T follicular helper cell (primary cell): ENCODE measurements at places on chromosomes 13 and 19.

GRCh38 chr13:88183440-88183839 is 512.3 kb downstream of the SLITRK5 start:
- DNase-seq, result no peak

- no peak for DNase-seq
Measured at GRCh38 chr19:18063463-18063862, 23.3 kb downstream of the IL12RB1 start.

- no peak for DNase-seq
Measured at GRCh38 chr19:48807590-48808308, 3.1 kb downstream of the BCAT2 start.

DNA sequence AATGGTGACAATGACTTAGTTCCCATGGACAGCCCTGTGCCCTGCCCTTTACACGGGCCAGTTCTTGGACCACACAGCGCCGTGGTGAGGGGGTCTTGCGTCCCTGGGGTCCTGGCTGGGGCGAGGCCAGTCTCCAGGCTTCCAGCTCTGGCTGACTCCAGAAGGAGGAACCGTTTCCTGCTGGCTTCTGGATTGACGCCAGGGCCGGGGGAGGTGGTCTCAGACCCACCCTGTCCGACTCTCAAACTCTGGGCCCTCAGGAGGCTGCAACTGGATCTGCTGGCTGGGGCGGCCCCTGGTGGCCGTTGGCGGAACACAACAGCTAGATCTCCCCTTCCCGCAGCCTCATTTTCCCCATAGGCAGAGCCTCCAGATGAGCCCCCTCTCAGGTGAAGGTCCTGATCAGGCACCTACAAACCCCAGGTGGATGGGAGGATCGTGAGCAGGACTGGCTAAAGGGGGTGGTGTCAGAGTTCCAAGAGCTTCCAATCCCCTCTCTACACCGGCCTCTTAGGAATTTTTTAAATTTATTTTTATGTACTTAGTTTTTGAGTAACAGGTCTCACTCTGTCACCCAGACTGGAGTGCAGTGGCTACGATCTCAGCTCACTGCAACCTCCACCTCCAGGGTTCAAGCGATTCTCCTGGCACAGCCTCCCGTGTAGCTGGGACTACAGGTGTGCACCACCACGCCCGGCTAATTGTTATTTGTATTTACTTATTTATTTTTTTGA is 8.0 kb downstream of the CCDC194 start:
- peak; percentile 43 for DNase-seq

DNA sequence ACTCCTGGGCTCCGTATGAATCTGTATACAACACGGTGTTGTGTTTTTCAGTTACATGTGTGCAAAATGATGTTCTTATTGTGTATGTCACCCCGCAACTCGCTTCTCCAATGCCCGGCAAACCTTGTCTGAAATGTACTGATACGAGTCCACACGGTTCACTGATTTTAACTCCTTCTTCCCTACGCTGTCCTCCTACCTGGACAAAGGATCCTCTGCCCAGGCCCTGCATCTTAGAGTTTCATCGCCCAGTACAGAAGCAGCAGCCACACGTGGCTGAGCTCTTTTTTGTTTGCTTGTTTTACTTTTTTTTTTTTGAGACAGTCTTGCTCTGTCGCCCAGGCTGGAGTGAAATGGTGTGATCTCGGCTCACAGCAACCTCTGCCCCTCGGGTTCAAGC is 28.9 kb downstream of the ZFR2 start:
- DNase-seq, result no peak

DNA sequence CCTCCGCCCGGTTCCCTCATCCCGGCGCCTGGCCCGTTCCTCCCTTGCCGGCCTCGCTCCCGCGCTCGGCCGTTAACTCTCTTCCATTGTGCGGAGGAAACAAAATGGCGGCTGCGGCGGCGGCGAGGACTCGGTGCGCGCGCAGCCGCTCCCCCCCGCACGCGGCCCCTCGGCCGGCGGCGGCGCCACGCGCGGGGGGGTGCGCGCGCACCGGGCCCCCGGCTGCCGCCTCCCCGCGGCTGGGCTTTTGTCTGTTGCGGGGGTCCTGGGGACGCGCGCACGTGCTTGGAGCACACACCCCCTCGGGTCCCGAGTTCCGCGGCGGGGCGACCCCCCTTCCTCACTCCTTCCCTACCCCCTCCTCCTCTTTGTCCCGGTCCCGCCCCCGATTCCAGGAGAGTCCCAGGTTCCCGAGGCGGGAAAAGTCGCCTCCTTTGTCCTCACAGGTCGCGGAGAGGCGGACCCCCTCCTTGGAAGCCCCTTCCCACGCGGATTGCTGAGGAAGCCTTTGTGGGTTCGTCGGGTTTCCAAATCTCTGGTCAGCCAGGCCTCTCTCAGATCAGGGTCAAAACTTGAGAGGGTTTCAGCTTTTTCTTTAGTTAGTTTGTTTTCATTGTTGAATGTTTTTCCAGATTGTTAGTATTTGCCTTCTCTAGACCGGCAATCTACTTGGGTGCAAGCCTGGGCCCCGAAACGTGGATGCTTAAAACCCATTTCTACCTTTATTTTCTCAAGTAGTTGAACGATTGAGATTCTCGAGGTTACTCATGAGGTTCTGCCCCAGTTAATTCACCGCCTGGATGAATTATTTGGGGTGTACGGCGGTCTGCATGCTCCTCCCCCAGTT is 687 bp downstream of the ILF3 start:
- peak; percentile 41 for DNase-seq

DNA sequence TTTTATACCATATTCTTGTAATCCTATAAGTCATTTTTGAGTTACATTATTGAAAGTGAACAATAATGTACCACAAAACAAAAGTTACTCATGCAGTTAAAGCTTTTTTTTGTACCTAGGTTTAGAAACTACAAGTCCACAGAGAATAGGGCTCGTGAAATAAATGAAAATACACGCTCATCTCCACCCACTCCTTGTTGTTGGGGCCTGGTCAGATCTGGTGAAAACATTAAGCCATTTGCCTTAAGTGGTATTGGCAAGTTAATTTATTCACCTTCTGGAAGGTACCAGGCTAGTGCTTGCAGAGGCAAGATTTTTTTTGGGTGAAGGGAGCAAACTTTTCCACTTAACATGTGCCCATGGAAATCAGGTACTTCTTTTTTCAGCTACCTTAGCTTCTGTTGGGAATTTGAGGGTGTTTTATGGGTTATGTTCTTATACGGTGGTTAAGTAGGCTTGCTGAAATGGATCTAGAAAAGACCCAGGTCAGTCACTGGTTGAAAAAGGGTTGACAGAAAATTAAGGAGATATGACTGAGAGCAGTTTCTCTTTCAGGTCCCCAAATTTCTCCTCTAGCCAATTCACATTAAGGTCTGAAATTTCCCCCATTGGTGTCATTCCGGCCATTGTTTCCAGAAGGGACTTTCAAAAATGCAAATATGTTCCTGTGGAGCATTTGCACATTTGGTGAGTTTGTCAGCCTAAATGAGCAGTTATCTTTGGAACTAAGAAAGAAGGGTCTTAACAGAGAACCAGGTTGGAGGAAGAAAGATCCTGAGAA is 143.3 kb downstream of the KCNRG start:
- DNase-seq, result no peak

- DNase-seq, result peak; percentile 69
Measured at GRCh38 chr19:40605216-40605971, 4.2 kb downstream of the LTBP4 start.

GRCh38 chr19:24060687-24061356 is 26.2 kb upstream of the ZNF254 start:
- no peak for DNase-seq

DNA sequence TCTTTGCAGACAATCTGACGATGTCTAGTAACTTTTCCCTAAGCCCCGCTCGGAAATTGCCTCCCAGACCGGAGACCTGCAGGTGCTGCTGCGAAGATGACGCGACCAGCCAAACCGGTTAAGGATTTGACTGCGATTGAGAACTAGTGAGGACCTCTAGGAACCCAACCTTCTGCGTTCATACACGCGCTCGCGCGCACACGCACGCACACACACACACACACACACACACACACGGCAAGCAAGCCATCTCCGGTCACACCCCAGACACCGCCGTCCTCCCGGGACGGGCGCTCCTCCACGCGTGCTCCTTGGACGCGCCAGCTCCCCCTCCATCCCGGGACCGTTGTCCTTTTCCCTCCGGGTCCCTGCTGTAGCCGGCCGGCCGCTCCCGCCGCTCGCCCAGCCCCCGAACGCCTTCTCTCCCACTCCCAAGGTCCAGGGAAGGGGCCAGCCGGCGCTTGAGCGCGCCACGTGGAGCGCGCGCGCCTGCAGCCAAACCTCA is 1.2 kb downstream of the TBC1D4 start:
- no peak for DNase-seq

DNA sequence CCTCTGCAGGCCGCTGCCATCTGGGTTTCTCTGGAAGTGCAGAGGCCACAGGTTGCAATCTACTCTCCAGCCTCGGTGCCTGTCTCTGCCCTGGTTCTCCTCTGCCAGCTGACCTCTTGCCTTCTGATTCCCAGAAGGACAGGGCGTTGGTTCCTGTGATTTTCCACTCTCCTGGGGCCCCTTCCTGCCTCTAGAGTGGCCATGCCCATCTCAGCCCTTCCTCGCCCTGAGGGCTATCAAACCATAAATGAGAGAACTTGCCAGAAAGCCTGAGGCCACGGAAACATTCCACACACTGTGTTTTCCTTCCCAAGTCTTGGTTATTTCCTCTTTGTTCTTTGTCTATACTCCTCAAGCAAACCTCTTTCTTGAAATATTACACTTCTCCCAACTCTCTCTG is 146.2 kb downstream of the SHISA2 start:
- no peak for DNase-seq

DNA sequence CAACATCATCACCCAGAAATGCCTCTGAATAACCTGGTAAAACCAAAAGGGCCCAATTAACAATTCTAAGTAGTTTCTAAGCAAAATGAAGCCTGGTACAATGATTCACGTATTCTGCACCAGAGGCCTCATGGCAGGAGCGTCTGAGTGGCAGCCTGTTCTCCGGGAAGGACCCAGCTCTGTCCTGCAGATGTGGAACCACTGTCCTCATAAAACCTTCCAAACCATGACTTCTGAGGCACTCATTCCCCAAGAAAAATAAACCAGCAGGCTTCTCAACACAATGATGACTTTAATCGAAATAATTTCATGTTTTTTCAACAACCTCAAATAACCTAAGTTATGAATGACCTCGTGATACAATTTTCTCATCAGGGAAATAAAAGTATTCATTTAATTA is 89.9 kb downstream of the STK24 start:
- no peak for DNase-seq

DNA sequence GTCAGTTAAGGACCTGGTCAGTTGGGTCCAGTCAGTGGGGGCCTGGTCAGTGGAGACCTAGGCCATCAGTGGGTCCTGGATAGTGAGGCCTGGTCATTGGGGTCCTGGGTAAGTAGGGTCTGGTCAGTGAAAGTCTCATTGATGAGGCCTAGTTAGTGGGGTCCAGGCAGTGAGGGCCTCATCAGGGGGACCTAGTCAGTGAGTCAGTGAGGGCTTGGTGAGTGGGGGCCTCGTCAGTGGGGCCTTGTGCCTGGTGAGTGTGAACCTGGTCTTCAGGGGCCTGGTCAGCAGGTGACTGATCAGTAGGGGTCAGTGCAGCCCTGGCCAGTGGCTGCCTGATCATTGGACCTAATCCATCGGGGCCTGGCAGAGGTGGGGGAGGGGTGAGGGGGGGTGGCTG is 42.6 kb upstream of the TPM4 start:
- no peak for DNase-seq

DNA sequence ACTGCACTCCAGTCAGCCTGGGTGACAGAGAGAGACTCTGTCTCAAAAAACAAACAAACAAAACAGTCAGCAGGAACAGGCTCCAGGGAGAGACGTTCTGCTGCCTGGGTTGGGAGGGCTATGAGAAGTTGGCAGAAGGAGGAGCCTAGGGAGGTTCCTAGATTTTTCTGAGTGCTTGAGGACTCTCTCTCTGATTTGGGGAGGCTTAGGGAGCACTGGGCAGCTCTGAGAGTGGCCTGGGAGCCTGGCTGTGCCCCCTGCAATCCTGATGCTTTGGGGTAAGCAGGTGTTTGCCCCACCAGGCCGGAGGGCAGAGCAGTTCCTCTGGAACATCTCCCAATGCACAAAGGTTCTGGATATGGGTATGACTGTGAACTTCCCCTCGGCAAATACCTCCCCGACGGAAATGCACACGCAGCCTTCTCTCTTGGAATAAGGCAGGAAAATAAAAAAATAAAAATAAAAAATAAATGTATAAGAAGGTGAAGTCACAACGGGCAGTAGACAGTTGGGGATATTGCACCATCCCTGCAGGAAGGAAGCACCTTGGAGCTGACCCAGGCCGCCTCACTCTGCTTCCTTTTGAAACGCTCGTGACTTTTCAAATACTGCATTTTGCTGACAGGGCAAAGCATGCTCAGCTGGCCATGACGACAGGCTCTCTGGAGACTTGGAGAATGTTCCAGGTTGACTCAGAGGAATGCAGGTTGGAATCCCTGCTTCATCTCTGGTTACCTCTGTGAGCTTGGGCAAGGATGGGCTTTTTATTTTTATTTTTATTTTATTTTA is 26.5 kb upstream of the HOMER3 start:
- DNase-seq, result no peak

DNA sequence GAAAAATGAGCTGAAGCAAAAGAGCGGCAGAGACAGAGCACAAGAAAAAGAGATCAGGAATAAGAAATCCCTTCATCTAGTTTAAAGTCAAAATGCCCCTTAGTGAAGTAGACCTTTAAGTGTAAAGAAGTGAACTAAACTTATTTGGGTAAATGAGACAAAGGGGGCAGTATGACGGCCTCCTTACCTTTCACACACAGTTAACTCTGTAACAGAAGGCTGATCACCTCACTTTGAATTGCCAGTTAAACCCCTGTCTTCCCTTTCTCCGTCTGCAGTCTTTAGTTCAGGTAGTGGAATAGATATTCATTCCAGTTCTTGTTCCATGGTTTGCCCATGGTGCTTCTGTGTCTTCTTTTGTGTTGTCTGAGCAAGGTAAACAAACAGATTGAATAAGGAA is 1029.8 kb downstream of the DIAPH3 start:
- DNase-seq, result no peak

DNA sequence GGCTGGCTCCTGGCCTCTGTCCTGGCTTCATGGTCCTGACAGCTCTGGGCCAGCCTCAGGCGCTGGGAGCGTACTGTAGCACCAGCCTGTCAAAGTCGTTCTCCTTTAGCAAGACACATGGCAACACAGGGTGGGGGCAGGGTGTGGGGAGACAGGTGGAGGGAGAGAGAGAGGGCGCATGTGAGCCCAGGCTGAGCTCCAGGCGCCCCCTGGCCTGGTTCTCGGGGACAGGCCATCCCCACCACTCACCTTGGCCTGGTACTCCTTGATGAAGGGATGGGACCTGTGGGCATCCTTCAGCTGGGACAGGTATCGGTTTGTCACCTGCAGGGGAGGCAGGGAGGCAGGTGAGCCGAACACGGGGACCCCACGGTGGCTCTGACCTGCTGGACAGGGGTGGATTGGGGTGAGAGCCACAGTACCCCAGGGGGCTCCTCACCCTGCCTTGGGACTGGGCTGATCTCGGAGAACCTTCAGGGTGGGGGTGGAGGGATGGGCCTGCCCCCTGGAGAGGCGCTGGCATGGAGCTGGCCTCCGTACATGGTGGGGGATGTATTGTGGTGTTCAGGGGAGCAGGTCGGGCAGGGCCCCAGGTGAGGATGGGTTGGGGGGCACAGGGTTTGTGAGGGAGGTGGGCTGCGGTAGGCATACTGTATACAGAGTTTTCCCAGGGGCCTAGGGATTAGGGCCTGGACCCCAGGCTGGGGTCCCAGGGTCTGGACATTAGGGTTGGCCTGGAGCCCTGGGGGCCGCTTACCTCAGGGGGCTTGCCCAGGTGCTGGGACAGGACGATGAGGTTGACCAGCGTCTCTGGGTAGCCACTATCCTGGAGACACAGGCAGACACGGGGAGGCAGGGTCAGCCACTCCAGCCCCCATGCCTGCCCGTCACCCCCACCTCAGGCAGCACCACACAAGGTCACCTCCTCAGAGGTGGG is 3.9 kb upstream of the CERS1 start:
- no peak for DNase-seq

GRCh38 chr19:44315883-44316282 is 11.1 kb upstream of the ZNF235 start:
- no peak for DNase-seq
